ENCODE measurements at places on chromosomes 4 and X.

GRCh38 chr4:123528501-123529277 lies 132.1 kb downstream of the SPRY1 start:
- DNase-seq: no peak

DNA sequence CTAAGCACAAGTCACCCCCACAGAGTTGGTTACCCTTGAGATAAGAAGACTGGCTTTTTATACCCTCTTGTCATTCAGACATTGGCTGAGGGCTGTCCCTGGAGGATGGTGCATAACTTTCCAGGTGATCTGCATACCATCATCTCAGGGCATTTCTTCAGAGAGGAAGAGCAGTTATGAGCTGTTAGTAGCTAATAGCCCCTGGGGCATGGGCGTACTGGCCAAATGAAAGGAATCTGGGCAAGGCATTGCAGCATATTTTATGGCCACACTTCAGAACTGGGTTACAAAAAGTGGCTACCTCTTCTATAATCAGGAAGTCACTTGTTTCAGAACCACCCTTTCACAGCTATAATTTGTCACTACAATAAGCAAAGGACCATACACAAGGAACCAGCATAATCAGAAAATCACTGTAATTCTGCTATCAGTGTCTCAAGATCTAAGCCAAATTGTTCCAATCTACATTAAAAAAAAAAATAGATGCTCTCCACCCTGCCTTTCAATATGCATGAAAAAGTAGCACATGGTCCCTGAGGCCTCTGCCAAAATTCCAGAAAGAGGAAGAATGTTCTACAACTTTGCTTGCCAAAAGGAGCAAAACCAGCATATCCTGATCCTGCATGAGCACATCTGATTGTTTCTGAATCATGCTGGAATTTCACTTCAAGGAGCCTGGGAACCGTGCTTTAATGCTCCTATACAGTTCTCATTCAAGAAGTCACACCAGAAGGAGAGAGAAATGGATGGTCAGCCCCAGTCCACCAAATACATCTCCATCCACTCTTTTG lies 92.0 kb downstream of the TMEM144 start:
- no peak for DNase-seq

GRCh38 chr4:76624241-76624681 lies 189.2 kb downstream of the SHROOM3 start:
- no peak for DNase-seq

DNA sequence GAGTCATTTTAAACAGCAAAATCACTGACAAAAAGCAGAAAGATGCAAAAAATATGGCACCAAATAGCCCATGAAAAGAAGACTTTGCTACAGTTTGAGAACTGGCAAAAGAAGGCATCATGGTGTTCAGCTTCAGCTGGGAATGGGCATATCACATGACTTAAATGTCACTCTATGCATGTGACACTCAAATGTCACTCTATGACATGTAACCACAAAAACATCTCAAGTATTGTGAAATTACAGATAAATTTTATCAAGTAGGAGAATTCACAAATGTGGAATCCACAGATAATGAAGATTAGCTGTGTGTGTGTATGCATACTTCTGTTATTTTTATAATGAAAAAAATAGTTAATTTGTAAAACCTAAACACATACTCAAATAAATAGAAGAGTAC lies 81.9 kb downstream of the ATP10D start:
- no peak for DNase-seq

All from stimulated activated CD4-positive, alpha-beta T cell treated with anti-CD3 and anti-CD28 coated beads, TNF-alpha, amount 100 ng/mL, for 48 hours (primary cell).